ENCODE measurements at places on chromosomes 2 and 18. TPM values are rescaled to one million over a fixed set of nuclear protein-coding genes. Genes with fewer than 3 reads are reported as not detected.

FIGLA gene
- not detected for polyA plus RNA-seq

SPATA3 gene
- polyA plus RNA-seq: not detected

DNA sequence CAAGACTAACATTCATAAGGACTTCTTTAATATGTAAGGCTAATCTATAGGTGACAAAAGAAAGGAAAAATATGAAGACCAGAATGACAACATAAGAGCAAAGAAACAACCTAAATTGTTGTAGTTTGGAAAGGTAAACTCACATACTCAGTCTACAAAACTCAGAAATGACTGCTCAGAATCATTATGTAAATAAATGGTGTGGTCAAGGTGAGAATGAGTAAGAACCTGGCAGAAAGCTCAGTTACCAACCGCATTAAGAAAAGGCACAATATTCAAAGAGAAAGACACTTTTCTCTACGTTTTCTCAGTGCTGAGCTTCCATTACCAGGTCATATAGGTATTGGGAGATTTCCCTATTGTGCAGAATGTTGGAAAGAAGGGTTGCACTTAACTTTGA lies 15.8 kb downstream of the ATF2 start:
- DNase-seq: no peak

DNA sequence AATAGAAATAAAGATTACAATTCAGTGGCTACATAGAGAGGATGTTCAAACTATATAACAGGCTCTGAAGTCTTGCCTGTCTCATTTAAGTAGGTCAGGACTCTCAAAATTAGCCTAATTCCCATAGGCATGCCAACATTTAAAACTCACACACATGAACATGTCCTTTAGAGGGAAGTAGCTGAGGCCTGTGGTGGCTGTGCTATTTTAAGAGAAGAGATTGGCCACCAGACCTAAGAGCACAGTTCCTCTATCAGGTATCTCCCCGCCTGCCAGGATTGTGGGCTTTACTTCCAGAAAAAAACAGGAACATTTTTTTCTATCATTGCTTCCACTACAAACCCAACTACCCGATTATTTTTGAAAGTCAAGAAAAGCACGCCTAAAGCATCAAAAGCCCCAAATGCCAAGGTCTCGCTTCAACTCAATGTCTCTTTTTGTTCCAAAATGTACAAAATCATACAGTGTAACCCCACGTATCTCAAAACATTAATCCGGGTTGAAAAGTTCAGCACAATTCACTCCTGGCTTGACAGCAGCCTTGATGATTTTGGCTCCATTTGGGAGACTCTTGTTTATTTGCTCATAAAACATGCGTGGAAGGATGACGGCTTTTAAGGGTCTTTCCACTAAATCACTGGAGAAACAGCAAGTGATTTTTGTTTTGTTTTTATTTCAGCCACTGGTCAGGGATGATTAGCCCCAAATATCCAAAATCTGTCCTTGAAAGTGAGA lies 15.3 kb downstream of the FHL2 start:
- DNase-seq: no peak

GRCh38 chr2:215428060-215428910 lies 7.6 kb downstream of the FN1 start:
- no peak for DNase-seq

DNA sequence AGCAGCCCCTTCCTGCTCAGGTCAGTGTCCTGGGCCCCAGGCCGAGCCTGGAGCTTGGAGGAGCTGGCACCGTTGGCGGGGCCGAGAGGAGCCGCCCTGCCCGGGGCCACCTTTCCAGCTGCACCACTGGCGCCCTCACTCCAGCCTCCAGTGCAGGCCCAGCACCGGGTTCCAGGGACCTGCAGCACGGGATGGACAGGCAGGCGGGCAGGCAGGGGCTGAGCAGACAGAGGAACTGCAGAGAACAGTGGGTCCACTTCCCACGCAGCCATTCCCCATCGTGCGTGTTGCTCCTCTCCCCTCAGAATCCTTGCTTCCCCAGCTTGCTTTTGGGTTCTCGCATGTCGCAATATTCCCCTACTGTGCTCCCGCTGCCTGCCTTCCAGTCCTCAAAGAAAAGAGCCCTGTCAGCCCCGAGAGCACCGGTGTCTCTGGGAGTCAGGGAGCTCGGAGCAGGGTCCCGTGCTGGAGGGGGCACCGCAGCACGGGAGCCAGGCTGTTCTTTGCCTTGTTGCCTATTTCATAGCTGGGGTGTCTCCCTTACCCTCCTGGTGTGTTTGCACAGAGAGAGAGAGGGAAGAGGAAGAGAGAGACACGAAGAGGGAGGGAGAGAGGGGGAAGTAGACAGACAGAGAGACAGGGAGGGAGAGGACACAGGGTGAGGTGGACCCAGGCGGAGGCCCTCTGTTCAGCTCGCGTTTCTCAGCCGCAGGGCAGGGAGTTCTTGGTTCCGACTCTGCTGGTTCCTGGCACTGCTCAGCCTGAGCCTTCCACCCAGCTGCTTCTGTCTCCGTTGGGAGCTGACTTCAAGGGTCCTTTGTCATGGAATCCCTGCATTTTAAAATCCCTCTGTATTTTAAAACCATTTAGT lies 126.0 kb downstream of the MBP start:
- no peak for DNase-seq

DNA sequence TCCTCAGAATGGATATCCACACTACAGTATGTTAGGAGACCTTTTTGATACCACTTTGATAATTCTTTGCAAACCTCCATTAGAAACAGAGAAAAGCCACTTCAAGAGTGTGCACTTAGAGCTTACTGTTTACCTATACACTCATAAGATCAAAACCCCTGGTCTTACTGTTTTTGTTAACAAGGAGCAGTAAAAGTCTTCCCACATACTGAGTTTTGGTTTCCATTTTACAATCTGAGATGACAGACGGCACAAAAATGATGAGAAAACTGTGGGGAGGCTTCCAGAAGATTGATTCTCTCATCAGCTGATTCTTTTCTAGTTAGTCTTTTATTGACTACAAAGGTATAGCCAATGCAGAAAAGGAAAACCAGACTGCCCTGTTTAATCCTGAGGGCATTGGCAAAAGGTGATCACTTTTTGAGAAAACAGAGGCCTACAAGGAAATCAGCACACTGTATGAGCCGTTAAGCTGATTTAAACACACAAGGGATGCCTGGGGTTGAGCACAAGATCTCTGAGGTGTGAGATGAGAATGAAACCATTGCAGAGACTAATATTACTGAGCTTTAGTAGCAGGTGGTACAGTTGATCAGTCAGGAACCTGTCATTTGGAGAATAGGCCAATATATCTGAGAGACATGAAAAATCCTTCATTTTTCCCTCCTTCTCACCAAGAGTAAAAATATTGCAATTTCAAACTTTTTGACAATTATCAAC lies 368.6 kb downstream of the GRB14 start:
- no peak for DNase-seq

DNA sequence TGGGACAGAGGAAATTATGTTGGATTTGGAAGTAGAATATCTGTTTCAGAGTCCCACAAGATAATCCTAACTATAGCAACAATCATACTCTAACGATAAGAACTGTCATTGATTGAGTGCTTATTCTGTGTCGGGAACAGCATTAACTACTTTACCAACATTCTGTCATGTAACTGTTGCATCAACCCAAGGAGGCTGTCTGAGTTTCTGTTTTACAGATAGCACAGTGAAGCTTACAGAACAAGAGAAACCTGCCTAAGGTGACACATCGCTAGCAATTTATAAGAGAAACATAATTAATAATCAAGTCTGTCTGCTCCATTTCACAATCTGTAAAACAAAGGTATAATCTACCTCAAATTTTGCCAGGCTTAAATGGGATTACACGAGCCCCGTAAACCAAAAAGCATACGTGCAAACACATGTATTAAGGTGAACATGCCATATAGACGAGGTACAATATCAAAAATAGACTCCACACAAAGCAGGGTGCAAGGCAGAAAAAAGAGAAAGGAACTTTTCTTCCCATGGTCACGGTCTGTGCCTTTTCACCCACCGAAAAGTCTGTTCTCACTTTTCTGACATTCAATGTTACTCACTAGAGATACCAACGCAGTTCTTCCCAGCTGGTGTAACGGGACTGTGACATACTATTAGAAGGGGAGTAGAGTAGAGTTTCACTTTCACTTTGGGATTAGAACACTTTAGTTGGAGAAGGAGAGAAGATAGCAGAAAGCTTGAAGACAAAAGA lies 37.2 kb upstream of the SLC8A1 start:
- peak; percentile 30 for DNase-seq

DNA sequence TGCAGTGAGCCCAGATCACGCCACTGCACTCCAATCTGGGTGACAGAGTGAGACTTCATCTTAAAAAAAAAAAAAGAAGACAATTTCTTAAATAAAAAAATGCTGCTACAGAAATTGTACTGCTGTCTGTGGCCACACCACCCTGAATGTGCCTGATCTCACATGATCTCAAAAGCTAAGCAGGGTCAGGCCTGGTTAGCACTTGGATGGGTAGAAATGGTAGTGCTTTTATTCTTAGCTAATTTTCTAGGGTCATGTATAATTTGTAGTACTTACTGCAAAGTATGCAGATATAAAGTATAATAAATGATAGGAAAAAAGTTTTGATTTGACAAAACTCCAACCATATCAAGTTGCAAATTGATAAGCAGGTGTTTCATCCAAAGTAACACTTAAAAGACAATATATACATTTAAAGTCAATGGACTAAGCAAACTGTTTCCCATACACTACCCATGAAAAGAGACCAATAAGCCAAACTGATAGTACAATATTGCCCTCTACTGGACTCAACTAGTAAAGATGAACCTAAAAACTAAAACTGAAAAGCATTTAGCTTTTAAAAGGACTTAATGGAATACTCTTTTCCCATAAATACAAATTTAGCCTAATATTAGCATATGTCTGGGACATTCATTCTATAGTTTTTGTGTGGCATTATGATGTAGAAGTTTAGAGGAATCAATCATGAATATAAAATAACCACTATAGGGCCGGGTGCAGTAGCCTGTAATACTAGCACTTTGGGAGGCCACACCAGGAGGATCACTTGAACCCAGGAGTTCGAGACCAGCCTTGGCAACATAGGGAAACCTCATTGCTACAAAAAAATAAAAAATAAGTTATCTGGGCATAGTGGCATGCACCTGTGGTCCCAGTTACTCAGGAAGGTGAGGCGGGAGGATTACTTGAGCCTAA lies 18.6 kb upstream of the PEX13 start:
- DNase-seq: peak; percentile 50

GRCh38 chr2:136874258-136874657 lies 108.9 kb downstream of the THSD7B start:
- no peak for DNase-seq
